Glutamatergic neuron (in vitro differentiated cells): ENCODE measurements at places on chromosomes 3 and 15. TPM values are rescaled to one million over a fixed set of nuclear protein-coding genes. Genes with fewer than 3 reads are reported as not detected.

DNA sequence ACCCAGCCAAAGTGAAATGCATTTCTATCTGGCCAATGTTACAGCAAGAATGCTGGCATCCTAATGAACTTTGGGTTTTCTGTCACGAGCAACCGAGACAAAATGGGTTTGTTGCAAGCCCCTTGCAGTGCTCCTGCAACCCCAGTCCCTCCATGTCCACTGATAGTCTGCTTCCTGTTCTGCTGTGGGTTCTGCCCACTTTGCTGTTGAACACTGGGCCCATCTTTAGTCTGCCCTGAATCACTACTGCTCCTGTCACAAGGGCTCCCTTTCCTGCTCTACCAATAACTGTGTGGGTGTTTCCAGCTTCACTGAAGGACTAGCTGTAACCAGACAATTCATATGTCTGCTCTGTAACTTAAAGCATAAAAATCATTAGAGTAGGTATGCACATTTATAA is 12.7 kb upstream of the OXSR1 start:
- no peaks in the 10 kb centered on the region for H3K36me3 ChIP-seq
- no peak overlapping the region for H3K4me3 ChIP-seq
- H3K4me1 ChIP-seq, result no peaks in the 10 kb centered on the region
- H3K27me3 ChIP-seq, result peaks cover 4% of the 10 kb centered on the region
- no peak for DNase-seq

MKRN3 gene
- 1.4 TPM for total RNA-seq

DNA sequence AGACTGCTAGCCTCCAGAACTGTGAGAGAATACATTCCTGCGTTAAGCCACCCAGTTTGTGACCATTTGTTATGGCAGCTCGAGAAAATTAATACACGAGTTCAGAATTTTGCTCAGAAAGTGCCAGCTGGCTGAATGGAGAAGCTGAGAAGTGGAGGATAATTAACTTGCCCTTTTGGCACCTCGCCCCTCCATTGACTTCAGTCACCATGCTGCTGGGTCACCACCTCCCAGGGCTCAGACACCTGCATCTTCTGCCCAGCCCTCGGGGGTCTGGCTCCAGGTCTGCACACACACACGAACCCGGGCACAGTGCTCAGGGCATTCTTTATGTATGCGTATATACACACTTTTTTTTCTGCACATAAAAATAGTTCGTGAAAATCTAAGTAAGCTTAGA is 32.0 kb downstream of the AMOTL2 start:
- H3K4me1 ChIP-seq, result peaks cover 6% of the 10 kb centered on the region
- no peak for DNase-seq
- peaks cover 11% of the 10 kb centered on the region for H3K27me3 ChIP-seq
- H3K36me3 ChIP-seq, result peaks cover 11% of the 10 kb centered on the region
- no peak overlapping the region for H3K27ac ChIP-seq
- H3K4me3 ChIP-seq, result no peak overlapping the region

GRCh38 chr3:106251160-106251892 is 382.5 kb upstream of the CBLB start:
- H3K27ac ChIP-seq, result no peak overlapping the region
- H3K27me3 ChIP-seq, result peaks cover 2% of the 10 kb centered on the region
- H3K4me1 ChIP-seq, result peaks cover 8% of the 10 kb centered on the region
- H3K4me3 ChIP-seq, result no peak overlapping the region
- DNase-seq, result no peak

DNA sequence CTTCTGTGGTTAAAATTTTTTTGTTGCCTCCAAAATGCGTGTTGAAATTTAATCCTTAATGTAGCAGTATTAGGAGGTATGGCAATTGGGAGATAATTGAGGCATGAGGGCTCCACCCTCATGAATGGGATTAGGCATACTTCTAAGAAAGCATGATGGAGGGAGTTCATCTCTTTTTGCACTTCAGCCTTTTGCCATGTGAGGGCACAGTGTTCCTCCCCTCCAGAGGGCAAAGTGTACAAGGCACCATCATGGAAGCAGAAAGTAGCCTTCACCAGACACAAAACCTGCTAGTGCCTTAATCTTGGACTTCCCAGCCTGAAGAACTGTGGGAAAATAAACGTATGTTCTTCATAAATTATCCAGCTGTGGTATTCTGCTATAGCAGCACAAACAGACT is 429.5 kb downstream of the ZIC1 start:
- no peaks in the 10 kb centered on the region for H3K27me3 ChIP-seq
- DNase-seq, result no peak
- H3K4me3 ChIP-seq, result no peak overlapping the region
- H3K4me1 ChIP-seq, result no peaks in the 10 kb centered on the region
- H3K27ac ChIP-seq, result no peak overlapping the region
- no peaks in the 10 kb centered on the region for H3K36me3 ChIP-seq

MYLK gene
- total RNA-seq, result 4.3 TPM

- H3K27me3 ChIP-seq, result no peaks in the 10 kb centered on the region
- no peak for DNase-seq
- H3K4me1 ChIP-seq, result peaks cover 14% of the 10 kb centered on the region
- no peak overlapping the region for H3K4me3 ChIP-seq
Measured at GRCh38 chr3:126452213-126452612, 23.5 kb downstream of the ZXDC start.

DNA sequence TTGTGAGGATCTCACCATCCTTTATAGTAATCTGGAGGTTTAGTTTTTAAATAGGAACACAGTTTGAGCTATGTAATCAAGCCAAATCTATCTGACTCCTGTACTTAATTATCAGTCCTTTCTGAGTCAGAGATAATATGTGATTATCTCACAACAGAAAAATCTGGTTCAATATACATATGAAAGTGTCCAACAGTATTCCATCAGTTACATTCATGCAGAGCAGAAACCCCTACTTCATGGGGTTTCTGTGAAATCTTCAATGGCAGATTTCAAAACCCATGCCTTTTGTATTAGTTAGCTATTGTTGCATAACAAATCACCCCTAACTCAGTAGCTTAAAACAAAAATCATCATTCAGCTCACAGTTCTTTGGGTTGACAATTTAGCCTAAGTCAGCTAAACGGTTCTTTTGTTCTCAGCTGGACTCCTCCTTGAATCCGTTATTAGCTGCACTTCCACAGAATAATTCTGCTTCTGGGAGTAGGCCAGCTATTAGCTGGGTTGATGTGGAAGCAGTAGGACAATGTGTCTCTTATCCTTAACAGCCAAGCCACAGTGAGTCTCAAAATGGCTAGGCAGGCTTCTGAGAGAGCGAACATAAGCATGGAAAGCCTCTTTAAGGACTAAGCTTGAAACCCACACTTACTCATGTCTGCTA is 42.9 kb upstream of the ARPP21 start:
- H3K4me1 ChIP-seq, result peaks cover 4% of the 10 kb centered on the region
- H3K4me3 ChIP-seq, result no peak overlapping the region
- no peaks in the 10 kb centered on the region for H3K27me3 ChIP-seq
- no peak overlapping the region for H3K27ac ChIP-seq
- DNase-seq, result no peak
